CD4-positive, alpha-beta T cell treated with Interleukin-10 for 1 hour (primary cell): ENCODE measurements at places on chromosomes 11 and 22.

DNA sequence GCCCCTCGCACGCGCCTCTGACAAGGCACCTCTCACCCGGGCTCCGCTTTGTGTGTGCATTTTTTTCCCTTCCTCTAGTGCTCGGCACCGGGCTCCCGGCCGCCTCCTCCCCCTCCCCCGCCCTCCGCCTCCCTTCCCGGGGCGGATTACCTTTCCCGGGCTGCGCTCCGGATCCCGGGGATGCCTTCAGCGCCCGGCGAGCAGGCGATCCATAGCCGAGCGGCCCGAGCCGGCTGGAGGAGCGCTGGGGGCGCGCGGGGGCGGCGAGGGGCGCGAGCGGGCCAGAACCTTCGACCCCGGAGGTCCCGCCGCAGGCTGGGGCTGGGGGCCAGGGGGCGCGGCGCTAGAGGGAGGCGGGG, 282 bp downstream of the MPPED2 start:
- no peak for DNase-seq

DNA sequence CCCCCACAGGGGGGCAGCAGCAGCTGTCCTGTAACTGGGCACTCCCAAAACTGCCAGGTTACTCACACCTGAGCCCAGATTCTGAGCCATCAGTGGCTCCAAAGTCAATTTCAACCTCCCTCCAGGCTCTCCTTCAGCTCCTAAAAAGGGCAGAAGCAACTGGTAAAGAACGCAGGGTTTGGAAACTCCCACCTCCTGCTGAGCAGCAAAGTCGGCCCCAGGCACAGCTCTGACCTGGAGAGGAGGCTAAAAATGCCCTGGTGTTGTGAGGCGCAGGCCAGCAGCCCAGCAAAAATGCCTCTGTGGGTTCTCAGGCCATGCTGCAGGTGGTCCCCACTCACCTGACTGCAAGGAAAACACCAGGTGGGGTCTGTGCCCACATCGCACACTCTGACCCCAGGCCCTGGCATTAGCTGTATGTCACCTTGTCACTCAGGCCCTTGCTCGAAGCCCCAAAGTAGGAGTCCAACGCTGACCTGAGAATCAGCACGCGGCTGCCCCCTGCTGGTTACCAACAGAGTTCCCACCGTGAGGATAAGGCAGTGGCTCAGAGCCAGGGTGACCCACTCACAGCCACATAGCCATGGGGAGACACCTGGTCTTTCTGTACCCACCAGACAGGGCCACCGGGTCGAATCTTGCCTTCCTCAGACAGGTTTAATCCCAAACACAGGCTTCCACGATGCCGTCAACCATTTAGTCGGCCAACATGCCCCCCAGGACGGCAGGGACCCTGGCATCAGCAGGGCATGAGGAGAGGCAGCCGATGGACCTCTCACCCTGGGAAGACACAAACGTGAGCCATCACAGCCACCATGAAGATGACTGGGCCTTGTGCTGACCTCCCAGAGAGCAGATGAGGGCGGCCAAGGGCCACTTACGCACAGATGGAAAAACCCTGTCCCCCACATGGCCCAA, 11.1 kb downstream of the POLR3H start:
- DNase-seq = peak; percentile 74

- no peak for DNase-seq
These were observed 46.2 kb downstream of the BLID start for GRCh38 chr11:122069707-122070360.

DNA sequence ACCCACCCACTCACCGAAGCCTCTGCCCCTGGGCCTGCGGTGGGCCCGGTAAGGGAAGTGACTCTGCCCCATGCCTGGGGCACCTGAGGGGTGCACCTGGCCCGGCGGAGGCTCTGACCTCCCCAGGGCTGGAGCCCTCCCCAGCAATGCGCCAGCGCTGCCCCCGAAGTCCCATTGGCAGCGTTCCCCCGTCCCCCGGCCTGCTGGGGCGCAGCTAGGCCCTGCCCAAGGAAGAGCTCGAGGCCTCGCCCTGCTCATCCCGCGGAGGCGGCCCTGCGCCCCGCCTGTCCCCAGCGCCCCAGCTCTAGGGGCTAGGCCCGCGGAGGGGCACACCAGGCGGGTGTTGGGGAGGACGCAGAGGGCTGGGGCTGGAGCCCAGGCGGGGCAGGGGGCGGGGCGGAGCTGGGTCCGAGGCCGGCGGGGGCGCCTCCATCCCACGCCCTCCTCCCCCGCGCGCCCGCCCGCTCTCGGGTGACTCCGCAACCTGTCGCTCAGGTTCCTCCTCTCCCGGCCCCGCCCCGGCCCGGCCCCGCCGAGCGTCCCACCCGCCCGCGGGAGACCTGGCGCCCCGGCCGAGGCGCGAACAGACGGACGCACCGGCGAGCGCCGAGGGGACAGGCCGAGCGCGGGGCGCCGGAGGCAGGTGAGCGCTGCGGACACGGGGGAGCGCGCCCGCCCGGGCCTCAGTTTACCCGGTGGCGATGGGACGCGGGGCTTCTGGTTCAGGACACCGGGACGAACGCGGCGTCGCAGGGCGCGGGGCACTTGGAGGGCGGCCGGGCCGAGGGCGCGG, at the start of gene EPS8L2:
EPS8L2 (plus strand) TSS at position 586 of the 793 bp plus-strand sequence. CDS start 3,177 bp downstream, outside the sequence.
- no peak for DNase-seq

- DNase-seq = no peak
These were observed 25.3 kb downstream of the ALG9 start for GRCh38 chr11:111846063-111846462.

GRCh38 chr11:75474240-75474639, 41.2 kb upstream of the KLHL35 start:
- DNase-seq = no peak

- no peak for DNase-seq
These were observed 2314.9 kb downstream of the LRRC4C start for GRCh38 chr11:39144351-39145130.

DNA sequence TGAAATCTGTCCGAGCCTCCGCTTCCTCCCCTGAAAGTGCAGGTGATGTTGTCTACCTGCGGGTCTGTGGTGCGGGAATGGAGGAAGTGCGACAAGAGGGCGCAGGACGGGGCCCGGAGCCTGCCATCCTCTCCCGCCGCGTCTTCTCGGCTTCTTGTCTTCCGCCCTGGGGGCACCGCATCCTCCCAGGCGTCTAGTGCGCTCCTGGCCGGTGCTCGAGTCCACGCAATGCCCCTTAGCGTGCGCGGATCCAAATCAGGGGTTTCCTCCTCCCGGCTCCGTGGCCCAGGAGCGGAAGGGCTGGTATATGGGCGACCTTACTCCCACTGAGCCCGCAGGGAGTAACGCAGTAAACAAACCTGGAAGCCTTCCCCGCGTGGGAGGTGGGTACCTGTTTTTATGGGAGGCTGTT, 405 bp downstream of the SFI1 start:
- DNase-seq = peak; percentile 46

DNA sequence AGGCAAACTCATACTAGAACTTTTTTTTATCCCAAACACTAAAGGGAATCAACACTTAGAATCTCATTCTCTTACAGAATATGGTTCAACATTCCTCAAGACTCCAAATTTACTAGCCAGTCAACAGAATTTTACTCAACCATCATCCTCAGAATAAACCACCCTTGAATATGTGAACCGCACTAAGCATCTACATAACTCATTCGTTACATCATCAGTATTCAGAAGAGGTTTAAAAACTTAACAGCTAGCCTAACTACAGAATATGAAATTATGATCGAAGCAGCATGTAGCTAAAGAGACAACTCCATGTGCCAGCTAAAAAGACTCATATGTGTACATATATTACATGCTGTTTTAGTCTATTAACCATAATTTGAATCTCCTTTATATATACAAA, 47.9 kb downstream of the CLDN25 start:
- no peak for DNase-seq

DNA sequence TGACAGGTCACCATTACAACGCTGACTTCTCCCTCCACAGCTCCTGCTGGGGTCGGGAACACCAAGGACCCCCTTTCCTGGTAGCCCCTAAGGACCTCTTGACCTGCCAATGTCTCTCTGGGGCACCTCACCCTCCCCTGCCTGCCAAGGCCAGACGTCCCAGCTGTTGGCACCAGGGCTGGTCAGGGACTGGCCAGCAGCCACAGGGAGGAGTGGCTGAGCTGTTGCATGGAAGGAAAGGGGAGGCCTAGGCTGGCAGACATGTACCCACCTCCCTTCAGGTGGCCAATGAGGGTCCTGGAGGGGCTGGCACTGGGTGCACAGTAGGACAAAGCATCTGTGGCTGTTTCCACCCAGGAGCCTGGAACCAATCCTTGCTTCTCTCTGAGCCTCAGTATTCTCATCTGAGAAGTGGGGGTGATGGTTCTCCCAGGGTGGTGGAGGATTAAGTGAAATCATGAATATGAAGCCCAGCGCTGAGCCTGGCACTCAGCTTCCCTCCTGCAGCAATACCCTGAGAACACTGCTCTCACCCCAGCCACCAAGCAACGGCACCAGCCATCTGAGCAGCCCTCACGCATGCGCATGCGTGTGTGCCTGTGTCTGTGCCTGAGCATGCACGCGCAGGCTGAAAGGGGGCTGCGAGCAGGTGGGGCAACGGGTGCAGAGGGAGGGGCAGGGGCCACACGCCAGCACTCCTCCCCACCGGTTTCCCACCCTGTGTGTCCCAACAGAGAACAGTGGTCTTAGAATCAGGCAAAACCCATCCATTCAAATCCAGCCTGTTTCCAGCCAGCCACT, 5.9 kb downstream of the KCNJ4 start:
- no peak for DNase-seq

GRCh38 chr11:84855508-84856245, 771.5 kb downstream of the DLG2 start:
- DNase-seq = no peak

- peak; percentile 66 for DNase-seq
These were observed 25.6 kb downstream of the OR2AG2 start for GRCh38 chr11:6746086-6746618.

- DNase-seq = peak; percentile 18
These were observed at the start of gene SLC43A1 for GRCh38 chr11:57515332-57516060. SLC43A1 (minus strand) TSS chr11:57515702; CDS start chr11:57514111, 1,591 bp downstream.

- DNase-seq = no peak
These were observed 10.3 kb downstream of the APOL4 start for GRCh38 chr22:36191106-36191836.

- no peak for DNase-seq
These were observed 8.5 kb upstream of the ACR start for GRCh38 chr22:50729391-50730012.

GRCh38 chr11:126754591-126755426, 245.8 kb downstream of the KIRREL3 start:
- DNase-seq = no peak

DNA sequence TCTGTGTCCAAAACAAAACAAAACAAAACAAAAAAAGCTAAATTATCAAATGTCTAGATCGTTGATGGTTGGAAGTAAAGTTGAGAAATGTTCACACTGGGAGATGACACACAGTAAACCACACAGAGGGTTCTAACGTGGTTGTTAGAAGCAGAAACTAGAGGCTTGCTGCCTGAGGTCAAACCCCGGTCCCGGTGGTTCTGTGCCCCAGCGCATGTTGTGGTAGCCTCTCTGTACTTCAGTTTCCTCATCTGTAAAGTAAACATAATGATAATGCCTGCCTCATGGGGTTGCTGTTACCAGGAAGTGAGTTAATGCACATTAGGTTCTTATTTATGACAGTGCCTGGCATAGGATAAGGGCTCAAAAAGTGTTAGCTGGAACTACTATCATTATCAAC, 33.4 kb downstream of the PPARA start:
- no peak for DNase-seq

DNA sequence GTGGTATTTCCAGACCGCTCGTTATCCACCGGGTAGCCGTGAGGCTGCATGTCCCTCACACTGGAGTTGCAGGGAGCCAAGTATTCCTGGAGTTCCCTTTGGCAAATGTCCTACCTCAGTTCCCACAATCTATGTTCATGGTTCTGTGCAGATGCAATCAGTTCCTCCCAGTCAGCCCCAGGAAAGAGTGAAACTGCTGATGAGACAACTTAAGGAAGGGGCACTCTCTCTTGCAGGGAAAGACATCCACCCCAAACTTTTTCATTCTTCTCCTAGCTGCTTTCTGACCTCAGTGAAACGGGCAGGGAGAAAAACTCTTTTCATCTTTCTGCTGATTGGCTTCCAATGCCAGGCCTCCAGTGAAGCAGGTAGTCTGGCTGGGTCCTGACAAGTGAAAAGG, 205.1 kb upstream of the TMEM45B start:
- no peak for DNase-seq

GRCh38 chr11:43578346-43579170, 102.0 kb upstream of the HSD17B12 start:
- no peak for DNase-seq

DNA sequence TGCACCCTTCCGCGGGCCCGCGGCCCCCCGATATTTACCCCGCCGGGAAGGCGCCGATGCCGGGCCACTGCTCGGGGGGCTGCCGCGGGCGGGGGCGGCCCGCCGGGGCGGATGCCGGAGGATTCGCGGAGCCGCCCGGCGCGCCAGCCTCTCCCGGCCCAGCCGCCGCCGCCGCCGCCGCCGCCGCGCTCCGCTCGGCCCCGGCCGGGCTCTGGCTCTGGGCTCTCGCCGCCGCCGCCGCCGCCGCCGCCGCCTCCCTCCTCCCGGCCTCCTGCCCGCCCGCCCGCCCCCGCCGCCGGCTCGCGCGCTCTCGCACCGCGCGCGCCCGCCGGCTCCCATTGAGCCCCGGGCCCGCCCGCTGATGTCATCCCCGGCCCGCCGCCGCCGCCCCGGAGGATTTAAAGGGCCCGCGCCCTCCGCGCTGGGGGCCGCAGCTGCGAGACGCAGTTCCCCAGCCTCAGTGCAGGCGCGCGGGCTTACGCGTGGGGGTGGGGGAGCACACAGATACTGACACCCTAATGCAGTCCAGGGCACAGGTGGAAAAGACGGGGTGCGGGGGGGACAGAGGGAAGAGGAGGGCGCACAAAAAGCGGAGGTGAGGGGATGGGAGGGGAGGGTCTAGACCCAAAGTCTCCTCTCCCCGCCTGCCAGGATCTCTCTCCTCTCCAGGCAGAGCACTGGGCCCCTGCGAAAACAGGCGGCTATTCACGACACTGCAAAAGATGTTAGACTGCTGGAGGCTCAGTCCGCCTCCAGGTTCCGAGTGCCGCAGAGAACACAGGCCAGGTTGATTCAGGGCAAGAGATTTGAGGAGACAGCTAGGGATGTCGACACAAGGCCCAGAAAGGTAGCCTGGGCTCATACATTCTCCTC, at the start of gene CSNK1E:
CSNK1E (minus strand) TSS at position 312 of the 873 bp plus-strand sequence. CDS start 3,276 bp downstream, outside the sequence.
- peak; percentile 83 for DNase-seq

- peak; percentile 32 for DNase-seq
These were observed 33.8 kb downstream of the CASP4 start for GRCh38 chr11:104934594-104934993.

DNA sequence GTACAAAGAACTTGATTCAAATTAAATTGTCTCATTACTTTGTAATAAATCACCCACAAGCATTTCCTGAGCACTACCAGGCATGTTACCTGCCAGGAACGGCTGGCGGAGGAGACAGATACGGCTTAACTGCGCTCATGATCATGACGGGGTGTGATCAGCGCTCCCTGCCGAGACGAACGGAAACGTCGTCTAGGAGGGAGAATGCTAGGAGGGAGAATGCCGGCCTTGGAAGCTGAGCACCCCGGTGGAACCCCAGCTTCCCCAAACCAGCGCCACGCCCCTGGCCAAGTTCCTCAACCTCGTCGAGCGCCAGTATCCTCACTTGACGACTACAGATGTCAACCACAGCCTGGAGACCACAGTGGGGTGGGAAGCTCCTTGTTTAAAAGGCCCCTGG, 272.8 kb downstream of the CTTN start:
- no peak for DNase-seq

- no peak for DNase-seq
These were observed 38.1 kb downstream of the MB start for GRCh38 chr22:35578836-35579575.
